T-helper 17 cell (primary cell): ENCODE measurements at places on chromosomes 13 and 19.

DNA sequence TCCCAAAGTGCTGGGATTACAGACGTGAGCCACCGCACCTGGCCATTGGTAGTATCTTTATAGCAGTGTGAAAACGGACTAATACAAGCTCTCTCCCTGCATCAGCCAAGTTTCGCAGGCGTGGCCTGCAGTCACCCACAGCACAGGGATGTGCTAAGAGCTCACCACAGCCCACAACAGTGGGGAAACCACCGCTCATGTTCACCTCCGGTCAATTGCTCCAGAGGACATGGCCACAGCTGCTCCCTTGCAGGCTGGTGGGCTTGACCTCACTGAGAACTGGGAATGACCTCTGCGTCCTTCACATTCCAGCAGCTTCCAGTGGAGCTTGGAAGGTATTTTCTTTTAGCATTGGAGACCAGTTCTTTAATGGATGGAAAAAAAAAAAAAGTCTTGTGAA, 156.4 kb downstream of the KCTD15 start:
- DNase-seq, result no peak

DNA sequence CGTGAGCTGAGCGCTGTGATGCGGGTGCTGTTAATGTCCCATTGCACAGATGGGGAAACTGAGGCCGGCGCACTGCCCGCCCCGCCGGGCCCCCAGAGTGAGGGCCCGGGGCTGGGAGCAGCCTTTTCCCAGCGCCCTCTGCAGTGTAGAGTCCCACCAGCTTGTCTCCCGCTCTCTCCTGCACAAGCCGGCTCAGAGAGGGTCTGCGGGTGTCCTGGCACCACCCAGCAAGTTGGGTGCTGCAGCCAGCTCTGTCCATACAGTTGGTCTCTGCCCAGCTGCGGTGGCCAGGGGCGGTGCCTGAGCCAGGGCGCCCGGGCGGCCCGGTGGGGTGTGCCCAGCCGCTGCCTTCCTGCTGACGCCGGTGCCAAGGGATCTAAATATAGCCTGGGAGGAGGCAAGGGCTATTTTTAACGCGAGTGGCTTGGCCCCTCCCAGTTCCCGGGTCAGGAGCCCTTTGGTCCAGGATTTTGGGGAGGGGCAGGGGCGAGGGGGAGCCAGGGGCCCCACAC, 19.3 kb downstream of the GADD45B start:
- no peak for DNase-seq

DNA sequence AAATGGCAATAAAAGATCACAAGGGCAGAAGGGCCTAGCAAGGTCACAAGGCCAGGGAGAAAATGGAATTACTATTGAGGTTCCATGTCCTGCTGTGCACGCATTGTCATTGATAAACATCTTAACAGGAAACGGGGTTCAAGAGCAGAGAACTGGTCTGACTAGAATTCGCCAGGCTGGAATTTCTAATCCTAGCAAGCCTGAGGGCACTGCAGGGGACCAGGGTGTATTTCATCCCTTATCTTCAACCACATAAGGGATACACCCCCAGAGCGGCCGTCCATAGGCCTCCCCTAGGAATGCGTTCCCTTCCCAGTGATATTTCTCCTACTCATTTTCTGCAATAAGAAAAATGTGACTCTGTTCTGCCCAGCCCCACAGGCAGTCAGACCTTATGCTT, 19.5 kb downstream of the ERICH4 start:
- no peak for DNase-seq

- DNase-seq, result no peak
Observed at GRCh38 chr19:15874821-15875474, 22.9 kb downstream of the CYP4F2 start.

- DNase-seq, result no peak
Observed at GRCh38 chr19:57351867-57352266, 796 bp downstream of the ZNF304 start.

- no peak for DNase-seq
Observed at GRCh38 chr19:47316513-47316912, 6.9 kb downstream of the C5AR1 start.

DNA sequence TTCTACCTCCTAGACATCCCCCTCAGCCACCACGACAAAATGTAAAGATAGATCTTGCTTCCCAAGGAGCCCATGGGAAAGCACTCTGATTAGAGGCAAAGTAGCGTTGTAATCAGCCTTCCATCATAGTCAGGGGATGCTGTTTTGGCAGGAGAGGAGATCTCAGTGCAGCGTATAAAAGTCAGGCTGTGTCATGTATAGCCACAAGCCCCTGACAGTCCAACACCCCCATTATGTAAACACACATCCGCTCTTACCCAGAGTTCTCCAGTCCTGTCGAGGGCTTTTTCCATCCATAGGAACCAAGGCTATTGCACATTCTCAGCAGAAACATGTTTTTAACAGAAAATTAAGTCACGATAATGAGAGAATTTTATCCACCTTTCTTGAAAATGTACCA, 156.3 kb downstream of the CYSLTR2 start:
- no peak for DNase-seq

- DNase-seq, result no peak
Observed at GRCh38 chr13:104085611-104086010, 1019.4 kb upstream of the SLC10A2 start.

- no peak for DNase-seq
Observed at GRCh38 chr13:46644816-46645215, 91.8 kb downstream of the LRCH1 start.

DNA sequence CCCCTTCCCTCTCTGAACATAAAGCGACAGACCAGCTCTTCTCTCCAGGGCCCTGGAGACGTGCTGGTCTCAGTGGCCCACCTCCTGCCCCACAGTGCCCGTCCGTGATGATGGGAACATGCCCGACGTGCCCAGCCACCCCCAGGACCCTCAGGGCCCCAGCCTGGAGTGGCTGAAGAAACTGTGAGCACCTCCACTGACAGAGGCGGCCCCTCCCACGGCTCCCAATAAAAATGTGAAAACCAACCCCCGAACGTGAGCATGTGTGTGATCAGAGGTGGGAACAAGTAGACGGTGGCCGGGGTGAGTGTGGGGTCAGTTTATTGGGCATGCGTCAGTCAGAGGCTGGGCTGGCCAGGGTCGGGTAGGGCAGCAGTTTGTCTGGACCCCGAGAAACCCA, 4.1 kb downstream of the NDUFA3 start:
- no peak for DNase-seq

GRCh38 chr13:48391257-48391656, 21.7 kb downstream of the LPAR6 start:
- DNase-seq, result no peak

- DNase-seq, result no peak
Observed at GRCh38 chr19:3207461-3208242, 16.8 kb upstream of the CELF5 start.

DNA sequence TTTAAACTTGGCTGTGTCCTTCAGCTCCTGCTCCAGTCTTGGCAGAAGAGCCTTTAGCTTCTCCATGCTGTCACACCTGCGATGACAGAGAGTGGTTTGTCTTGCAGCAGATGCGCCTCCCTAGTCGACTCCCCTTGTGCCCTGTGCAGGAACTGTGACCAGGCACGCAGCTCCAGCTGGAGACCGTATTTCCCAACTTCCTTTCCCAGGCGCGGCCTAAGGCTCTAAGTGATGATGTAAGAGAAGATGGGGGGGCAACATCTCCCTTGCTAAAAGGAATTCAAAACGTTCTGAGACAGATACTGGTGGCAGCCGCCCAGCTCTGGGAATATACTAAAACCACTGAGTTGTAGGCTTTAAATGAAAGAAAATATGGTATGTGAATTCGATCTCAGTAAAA, 16.3 kb downstream of the DCUN1D2 start:
- no peak for DNase-seq

DNA sequence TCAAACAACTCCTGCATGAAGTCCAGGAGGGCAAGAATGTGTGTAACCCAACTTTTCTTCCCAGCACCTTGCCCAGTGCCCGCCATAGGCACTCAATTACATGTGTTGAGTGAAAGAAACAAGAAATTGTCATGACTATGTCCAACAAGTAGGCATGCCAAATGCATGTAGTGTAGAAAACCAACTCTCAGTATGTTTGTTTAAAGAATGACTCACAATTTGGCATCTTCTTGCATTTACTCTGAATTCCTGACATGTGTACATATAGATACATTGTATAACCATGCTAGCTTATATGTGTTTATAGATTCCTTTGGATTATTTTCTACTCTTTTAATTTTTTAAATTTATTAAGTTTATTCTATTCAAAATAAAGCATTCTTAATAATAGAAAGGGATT, 305.0 kb downstream of the EFNB2 start:
- DNase-seq, result no peak

- DNase-seq, result no peak
Observed at GRCh38 chr19:35119091-35119490, 3.5 kb downstream of the FXYD3 start.

DNA sequence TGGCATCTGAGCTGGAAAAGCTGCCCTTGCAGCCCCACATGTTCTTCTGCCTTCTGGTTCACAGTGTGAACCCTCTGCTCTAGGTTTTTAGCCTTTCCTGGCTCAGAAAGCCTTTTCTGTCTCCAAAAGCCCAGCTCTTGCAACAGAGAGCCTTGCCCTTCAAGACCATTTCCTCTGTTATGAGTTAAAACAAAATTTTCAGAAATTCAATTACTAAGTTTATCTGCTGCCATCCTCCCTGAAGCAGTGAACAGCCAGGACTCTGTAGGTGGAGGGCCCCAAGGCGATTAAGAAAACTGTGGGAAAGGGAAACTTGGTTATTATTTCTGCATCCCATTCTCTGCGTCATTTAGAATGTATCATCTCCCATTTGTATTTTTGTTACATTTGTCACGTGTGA, 18.8 kb downstream of the FAM124A start:
- no peak for DNase-seq

DNA sequence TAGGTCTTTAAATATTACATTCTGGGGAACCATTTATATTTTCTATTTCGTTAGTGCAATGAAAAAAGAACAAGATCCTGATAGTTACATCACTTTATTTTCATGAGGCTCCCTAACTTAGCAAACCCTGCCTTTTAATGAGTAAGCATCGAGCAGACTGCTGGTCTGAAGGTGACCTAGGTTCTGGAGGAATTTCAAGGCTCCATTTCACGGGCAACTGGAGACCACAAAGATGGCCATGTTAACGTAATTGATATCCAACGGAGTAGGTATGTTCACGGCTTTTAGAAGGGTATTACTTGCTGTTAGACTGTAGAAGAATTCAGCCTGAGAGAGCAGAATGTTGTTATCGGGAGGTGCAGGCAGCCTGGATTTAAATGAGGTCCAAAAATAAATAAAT, 1597.6 kb downstream of the EFNB2 start:
- no peak for DNase-seq

- DNase-seq, result no peak
Observed at GRCh38 chr13:66475061-66475460, 755.1 kb downstream of the PCDH9 start.

DNA sequence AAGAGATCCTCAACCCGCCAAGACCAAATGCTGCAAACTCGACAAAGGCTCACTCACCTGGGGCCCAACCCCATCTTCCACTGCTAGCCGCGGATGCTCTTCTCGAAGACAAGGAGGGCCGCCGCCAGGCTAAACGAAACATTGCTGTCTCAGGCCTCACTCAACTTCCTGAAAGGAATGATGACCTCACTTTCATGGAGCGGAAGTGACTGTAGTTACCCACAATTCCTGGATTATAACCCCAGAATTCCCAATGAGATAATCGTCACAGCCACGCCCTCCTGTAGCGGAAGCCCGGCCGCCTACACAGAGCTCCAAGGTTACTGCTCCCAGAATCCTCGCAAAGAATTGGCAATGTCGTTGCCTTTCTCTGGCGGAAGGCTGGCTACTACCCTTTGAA, 10.5 kb upstream of the ZNF112 start:
- DNase-seq, result no peak

GRCh38 chr13:40109351-40109844, 453.9 kb downstream of the COG6 start:
- DNase-seq, result no peak

- DNase-seq, result no peak
Observed at GRCh38 chr13:28597641-28598040, 61.3 kb upstream of the POMP start.

DNA sequence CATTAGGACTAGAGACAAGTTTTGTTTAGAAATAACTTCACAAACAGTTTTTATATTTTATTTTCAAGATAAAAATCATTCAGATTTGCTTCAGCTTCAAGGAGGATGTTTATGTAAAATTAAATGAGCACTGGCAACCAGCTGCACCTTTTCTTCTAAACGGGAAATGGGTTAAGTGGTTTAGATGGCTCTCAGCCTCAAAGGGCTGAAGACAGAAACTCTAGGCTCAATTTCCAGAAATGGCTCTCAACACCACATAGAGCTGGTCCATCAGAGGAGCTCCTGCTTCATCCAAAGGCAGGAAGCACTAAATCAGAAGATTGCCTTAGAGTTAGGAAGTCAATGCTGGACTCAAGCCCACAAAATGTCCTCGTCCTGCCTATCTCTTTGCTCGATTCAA, 74.7 kb downstream of the ZNF429 start:
- no peak for DNase-seq
